ENCODE measurements at places on chromosomes 6 and 20.

DNA sequence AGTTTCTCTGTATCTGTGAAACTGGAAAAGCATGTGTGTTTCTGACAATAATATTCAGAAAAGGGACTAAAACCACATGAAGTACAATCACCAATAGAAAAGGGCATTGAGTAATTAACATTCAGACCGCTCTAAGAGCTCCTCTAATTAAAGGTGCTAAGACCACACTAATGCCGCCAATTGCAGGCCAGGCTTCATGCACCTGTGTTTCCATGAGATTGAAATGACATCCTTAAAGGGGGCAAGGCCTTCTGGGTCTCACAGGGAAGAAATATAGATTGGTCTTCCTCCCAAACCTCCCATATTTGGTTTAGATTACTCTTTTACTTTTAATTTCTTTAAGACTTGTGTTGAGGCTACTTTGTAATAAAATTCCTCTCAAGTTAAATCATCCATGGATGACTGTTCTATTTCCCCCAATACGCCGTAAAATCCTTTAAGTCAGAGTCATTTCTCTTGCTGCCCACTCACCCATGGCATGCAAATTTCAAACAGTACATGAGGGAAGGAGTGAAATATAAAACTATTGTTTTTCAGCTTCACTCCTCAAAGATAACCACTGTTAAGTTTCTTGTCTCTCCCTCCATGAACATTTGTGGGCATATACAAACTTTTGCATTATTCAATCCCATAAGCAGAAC, 110.6 kb downstream of the UBE3D start:
- no peak for DNase-seq

GRCh38 chr6:15303920-15304291, 58.0 kb downstream of the JARID2 start:
- no peak for DNase-seq

GRCh38 chr20:57379263-57379647, 11.9 kb upstream of the RBM38 start:
- DNase-seq: no peak

GRCh38 chr20:48052475-48052835, 267.2 kb upstream of the SULF2 start:
- DNase-seq: peak; percentile 20

DNA sequence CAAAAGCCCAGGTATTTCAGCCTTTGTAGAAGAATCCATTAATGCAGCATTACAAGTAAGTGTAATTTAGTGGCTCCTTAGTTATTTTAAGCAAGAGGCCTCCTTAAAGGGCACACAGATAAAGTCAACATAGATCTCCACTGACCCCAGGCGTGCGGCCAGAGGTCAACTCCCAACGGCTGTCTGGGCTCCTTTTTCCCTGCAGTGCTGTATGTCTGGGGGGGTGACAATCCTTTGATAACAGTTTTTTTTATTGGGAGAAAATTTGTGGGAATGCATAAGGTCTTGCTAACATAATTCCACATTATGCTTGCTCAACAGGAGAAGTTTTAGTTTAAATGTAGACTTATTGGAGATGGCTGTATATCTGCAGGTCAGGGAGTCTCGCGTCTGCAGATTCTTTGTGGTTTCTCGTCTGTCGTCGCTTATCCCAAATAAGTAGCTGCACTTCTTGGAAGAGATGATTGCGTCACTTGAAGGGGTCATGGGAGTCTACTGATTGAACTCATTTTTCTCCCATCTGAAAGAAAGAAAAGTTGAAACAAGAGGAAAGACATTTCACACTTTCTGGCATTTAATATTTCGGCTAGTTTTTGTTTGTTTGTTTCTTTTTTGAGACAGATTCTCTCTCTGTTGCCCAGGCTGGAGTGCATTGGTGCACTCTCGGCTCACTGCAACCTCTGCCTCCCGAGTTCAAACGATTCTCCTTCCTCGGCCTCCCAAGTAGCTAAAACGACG, 151.7 kb upstream of the AKAP12 start:
- no peak for DNase-seq

DNA sequence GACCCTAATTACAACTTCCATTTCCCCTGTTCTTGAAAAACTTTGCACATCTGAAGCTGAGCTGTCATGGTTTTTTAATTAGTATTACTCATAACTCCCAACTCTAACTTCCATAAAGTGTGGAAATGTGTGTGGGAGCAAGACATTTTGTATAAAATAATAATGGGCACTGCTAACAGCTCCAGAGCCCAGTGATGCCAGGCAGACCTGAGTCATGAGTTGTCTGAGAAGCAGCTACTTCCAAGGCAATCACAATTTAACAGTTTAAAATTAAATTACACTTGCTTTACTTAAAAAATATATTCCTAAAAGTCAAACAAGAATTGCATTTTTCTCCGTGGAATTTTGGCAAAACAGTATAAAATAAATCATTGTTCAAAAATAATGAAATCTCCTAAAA, 6.4 kb downstream of the SLC2A12 start:
- DNase-seq: no peak

DNA sequence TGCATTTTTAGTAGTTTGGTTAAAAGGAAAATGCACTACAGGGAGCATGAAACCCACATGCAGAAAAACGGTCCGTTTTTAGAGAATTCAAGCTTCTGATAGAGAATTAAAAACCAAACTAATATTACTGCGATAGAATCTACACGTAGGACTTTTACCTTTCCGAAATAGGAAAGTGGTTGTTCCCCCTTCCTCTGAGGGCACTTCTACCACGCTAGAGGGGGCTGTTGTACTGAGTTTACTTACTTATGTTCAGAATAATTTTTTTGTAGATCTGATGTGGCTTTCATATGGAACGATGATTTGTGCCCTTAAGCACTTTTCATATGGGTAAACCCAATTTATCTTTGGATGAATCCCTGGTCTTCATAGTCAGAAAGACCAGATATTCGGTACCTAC, 264.3 kb upstream of the PLN start:
- peak; percentile 66 for DNase-seq

All from midbrain (tissue), 1 donor.